ENCODE measurements at places on chromosomes 16 and 17. TPM values are rescaled to one million over a fixed set of nuclear protein-coding genes. Genes with fewer than 3 reads are reported as not detected.
A peak's percentile ranks its signal among the peaks of the same experiment; 100 is the strongest.

EXOC7 gene
- 158 TPM for total RNA-seq

PYY gene
- not detected for total RNA-seq

SLC47A1 gene
- 2.4 TPM for total RNA-seq

PTX4 gene
- total RNA-seq, result not detected

ANKS4B gene
- not detected for total RNA-seq

DNA sequence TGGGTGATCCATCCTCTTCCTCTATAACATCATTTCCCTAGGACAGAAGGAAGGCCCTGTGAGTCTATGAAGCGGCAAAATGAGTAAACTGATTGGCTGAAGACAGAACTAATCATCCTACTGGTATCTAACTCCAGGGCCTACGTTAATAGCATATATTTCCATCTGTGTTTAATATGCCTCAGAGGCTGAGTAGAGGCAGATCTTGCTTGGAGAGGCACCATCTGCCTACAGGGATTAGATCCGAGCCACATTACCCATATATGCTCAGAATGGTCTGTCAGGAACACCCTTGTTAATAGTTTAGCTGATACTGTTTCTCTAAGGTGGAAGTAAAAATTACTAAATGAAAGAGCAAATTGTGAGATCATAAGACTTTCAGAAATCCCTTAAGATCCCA lies 13.2 kb upstream of the FOXJ1 start:
- no peak for DNase-seq

DNA sequence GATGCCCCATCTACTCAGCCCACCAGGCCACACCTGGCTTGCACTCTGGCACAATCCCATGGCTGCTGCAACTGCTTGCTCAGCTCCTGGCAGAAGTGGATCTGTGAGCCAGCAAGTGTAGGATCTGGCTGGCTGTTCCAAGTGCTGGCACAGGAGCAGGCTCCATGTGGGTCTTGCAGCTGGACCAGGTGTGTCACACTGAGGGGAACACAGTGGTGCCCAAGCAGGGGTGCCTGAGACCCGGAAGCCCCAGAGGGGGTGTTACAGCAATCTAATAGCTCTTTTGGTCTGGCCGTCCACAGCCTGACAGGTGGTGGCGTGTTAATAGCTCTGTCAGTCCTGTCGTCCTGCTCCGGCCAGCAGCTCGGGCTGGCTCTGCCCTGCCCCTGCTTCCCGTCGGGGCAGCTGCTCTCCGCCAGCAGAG lies 19.6 kb upstream of the GOT2 start:
- DNase-seq, result no peak

DNA sequence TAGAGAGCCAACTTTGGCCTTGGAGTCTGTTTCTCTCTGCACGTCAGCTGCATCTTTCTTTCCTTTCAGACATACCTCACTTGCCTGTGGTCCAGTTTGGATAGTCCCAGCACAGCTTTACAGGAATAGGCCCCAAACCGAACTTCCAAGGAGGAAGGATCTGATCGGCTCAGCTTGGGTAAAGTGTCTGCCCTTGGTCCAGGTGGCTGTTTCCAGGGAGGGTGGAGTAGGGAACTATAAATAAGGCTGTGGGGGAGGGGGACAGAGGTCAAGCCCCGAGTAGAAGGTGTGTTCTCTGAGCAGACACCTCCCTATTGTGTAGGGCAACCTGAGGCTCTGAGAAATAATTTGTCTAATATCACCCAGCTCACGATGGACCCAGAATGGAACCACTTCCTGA lies 29.2 kb upstream of the NKD1 start:
- peak; percentile 66 for DNase-seq

DNA sequence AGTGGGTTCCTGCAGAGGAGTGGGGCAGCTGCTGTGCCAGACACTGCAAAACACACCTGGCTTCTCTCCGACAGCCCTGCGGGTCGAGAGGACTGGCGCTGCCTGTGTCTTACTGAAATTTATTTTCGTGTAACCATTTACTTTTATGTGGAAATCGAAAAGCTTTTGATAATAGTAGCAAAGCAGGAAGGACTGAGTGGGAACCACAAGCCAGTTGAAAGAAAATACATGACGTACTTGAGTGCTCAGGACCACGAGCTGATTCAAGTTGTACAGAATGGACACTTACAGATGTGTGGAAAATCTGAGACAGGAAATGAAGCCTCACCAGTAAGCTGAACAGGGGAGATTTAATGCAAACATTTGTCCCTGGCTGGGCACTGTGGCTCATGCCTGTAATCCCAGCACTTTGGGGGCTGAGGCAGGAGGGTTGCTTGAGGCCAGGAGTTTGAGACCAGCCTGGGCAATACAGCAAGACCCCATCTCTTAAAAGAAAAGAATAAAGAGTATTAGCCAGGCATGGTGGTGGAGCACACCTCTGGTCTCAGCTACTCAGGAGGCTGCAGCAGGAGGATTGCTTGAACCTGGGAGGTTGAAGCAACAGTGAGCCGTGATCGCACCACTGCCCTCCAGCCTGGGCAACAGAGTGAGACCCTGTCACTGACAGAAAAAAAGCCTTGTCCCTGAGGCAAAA lies 11.3 kb upstream of the RPL13 start:
- DNase-seq, result no peak

- DNase-seq, result no peak
Observed at GRCh38 chr16:48350736-48351135, 34.5 kb downstream of the SIAH1 start.

DNA sequence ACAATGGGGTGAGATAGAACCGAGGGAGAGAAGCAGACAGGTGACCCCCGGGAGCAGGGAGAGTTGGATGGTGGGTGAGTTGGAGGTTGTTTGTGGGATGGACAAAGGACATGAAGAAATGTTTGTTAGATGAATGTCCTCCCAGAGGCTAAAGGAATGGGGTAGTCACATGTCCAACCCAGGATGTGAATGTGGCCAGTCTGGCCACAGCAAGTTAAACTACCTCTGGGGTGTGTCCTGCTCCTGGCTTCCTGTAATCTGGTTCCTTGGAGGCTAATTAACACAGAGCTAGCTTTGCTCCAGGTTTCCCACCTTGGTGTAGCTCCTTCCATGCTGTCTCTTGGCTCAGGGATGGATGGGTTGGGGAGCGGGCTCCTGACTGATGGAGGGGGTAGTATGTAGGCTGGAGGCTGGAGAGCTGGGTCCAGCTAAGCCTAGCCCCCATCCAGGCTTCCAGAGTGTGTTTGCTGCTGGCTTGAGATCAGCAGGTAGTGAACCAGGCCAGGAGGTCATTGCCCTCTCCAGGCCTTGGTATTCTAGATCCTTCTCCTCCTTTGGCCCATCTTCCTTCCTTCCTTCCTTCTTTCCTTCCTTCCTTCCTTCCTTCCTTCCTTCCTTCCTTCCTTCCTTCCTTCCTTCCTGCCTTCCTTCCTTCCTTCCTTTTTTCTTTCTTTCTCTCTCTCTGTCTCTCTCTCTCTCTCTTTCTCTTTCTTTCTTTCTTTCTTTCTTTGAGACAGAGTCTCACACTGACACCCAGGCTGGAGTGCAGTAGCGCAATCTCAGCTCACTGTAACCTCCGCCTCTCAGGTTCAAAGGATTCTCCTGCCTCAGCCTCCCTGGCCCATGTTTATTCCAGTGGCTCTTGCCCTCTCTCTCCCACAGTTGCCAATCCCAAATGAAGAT lies 28.0 kb upstream of the UBE2G1 start:
- no peak for DNase-seq

DNA sequence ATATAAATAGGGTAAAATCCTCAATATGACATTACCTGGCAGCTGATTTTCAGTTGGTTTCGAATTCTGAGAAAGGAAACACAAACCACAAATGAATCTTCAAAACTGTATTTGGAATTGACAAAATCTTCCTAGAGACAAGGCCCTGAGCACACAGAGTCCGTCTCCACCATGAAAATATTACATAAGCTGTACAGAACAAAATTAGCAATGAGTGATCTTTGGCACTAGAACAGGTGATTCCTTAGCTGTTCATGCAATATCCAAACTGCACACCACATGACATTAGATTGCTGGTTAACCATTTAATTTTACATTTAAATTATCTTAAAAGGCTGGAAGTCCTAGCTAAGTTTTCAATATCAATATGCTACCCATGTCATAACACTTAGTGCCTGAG lies 31.7 kb downstream of the GJC1 start:
- DNase-seq, result no peak
